ENCODE measurements at places on chromosomes 12 and 14.

- DNase-seq: no peak
Observed at GRCh38 chr12:132561427-132562156, 48.8 kb downstream of the LRCOL1 start.

DNA sequence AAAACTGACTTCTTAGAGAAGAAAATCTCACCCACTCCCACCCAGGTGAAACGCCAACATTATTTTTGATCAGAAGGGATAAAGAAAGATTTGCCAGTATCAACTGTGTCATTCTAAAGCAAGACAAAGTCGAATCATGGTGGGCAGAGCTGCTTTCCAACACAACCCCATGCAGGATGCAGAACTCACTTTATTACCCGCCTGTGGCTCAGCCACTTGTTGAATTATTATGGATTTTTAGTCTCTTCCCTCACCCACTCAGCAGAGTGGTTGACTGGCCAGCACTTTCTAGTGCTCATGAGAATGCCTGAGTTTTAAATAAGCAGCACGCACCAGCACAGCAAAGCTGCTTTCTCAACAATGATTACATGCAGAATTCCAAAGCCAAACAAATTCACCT, 32.1 kb downstream of the CRACR2A start:
- DNase-seq: no peak

DNA sequence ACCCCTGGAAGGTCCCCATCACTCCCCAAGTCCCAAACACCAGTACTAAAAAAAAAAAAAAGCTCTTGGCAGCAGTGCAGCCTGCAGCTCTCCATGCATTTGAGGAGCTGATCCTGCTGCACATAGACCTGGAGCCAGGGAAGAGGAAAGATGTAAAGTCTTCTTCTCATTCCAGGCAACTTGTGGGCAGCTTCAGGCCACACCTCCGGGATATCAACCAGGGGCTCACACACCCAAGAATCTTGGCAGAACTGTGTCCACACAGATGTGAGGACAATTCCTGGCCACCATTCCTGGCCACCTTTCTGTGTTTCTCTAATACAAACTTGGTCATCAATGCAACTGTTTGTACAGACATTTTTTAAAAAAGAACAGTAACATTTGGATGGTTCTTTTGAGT, 72.7 kb downstream of the TMEM132C start:
- no peak for DNase-seq

DNA sequence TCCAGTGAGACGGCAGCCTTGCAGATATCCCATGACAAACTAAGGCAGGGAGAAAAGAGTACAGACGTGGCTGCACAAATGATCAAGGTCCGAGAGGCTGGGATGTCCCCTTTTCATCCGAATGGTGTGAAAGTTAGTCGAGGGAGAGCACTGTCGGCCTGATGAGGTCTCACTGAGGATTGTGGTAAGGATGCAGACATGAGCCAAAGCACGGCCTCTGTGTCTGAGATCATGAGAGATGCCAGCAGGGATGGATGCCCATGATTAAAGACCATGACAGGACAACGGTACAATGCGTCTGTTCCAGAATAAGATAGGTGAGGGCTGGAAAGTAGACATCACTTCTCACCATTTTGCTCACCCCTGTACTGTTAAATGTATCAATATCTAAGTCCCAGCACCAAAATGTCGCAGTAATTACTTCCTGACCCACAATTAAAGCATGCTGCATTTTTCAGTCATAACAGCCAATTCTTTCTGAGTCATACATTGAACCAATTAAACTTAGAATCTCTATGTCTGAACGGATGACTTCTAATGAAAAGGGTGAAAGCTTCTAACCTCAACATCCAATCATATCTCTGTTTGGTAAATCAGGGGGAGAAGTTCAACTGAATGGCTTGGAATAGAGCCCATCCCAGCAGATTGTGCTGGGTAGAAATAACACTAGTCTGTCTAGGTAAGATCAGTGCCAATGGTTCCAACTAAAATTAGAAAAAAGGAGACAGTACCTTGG, 249.6 kb upstream of the SOX5 start:
- DNase-seq: no peak

DNA sequence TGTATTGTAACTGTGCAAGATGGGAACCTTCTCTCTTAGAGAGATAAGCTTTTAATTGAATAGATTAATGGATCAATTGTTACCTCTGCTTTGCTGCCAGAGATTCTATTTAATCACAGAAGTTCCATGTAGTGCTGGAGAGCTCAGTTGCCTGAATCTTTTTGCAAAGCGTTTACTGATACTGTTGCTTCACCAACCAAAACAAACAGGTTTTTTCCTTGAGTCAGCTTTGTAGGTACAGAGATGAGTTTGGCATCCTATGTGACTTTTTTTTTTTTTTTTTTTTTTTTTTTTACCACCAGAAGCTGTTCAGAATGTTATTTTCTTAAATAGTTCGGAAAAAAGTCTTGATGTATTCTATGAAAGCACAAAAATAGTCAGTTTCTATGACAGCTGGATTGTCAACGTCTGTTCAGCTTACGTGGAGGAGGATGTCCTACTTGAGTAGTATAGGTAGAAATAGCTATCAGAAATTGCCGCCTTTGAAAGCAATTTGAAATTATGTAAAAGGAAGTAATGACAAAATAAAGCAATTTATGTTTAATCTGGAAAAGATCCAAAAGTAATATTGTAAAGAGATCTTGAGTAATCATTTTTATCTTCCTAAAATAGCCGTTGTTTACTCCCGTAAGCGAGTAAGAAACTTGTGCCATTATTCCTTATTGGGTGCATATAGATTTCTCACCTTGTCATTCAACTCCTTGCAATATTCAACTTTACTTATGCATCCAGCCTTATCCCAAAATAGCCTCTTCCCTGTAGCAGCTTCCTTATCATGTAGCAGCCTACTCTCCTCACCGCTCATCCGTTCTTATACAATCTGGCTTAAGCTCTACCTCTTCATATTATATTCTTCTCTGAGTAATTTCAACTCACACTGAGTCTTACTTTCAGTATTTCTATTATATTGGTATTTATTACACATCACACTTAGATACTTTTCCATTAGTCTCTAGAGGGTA, 5.2 kb downstream of the LRRK2 start:
- no peak for DNase-seq

GRCh38 chr12:61821381-61821780, 438.8 kb upstream of the USP15 start:
- no peak for DNase-seq

DNA sequence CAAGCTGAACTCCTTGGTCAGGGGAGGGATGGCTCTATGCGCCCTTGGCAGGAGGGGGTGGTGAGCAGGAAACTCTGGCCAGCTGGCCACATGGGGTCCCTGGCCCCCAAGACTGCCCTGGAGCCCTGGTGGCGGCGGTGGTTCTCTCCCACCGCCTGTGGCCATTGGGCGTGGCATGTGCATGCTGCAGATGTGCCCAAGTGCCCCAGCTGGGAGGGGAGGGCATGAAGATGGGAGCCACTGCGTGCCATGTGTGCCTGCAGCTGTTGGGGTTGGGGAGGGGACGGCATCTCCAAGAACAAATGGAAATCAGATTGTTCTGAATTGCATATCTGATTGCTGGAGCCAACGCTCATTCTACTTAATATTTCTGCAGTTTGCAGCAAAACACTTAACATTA, 115.7 kb upstream of the IGF1 start:
- DNase-seq: no peak

GRCh38 chr12:93679308-93679925, 2.2 kb downstream of the CRADD start:
- no peak for DNase-seq

GRCh38 chr14:30882431-30882830, 8.1 kb downstream of the COCH start:
- DNase-seq: no peak

DNA sequence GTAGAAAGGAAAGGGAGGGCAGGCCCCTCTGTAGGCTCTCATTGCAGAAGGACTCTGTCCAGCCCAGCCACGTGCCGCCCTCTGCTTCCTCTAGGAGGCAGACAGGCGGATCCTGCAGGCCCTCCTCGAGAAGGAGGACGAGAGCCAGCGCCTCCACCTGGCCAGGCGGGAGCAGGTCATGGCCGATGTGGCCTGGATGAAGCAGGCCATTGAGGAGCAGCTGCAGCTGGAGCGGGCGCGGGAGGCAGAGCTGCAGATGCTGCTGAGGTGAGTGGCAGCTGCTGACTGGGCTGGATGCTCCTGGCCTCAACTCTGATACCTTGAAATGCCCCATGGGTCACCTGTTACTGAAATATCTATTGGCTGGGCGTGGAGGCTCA, 10.9 kb downstream of the TCHP start:
- no peak for DNase-seq

DNA sequence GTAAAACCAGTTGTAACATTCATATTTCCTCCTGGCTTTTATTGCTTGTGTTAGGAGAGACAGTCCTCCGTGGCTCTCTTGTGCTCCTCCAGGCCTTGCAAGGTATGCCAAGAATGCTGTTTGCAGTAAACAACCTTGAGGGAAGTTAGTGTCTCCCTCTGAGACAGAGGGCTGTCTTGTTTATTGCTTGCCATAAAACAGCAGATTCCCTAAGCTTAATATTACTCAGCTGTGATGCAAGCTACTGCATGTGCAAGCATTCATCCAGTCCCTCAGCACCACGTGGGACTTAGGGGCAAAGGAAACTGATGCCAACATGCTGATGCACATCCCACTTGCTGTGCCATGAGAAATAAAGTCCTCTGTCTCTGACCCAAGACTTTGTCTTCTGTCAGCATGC, 6.6 kb downstream of the POMT2 start:
- no peak for DNase-seq
